ENCODE measurements at places on chromosomes 3 and 15.

DNA sequence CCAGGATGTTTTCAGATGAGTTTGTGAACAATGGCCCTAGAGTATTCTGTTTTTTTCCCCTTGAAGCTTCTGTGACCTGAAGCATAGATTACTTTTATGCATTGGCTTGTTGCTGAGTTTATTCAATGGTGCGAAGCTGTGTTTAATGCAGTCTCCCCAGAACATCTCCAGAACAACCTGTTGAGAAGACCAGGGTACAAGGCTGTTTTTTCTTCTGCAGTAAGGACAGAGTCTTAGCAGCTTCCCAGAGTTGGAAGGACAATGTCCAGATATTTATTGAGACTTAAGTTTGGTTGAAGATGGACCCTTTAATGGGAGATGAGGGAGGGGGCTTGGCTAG, 295.6 kb downstream of the LRTM1 start:
- no peaks in the 10 kb centered on the region for H3K4me1 ChIP-seq
- no peaks in the 10 kb centered on the region for H3K36me3 ChIP-seq
- H3K4me3 ChIP-seq: no peak overlapping the region
- DNase-seq: no peak
- H3K27me3 ChIP-seq: no peaks in the 10 kb centered on the region
- H3K27ac ChIP-seq: no peak overlapping the region

DNA sequence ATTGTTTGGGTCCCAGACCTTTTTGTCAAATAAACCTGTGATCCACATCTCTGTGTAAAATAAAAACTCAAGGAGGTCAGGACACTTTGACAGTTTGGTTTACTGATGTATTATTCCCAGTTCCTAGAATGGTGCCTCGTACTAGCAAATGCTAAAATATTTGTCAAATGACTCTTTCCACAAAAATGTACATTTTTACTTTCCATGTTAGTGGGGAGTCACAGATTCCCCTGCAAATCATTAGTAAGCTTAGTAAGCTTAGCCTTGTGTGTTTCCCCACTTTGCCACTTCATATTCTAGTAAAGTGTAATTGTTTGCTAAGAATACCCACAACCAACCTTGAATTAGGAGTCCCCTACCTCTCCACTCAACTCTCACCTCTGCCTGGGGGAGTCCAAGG, 2.4 kb upstream of the MAGI1 start:
- no peaks in the 10 kb centered on the region for H3K27me3 ChIP-seq
- no peak overlapping the region for H3K27ac ChIP-seq
- peaks cover 8% of the 10 kb centered on the region for H3K4me1 ChIP-seq

DNA sequence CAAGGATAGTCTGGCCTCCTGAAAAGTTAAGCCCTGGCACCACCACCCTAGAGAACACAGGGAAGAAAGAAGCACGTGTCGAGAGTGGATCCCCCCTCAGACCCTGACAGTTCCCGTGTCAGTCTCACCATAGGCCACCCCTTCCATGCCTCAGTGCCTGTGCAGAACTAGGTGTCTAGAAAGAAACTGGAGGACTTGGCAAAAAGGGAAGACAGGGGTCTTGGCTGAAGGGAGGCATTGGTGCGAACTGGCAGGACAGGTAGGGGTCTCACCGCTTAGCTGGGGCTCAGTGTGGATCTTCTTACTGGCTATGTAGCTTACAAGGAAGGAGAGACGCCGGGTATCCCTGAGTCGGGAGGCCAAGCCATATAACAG, 518 bp downstream of the QARS1 start:
- H3K4me1 ChIP-seq: no peaks in the 10 kb centered on the region
- peaks cover 45% of the 10 kb centered on the region for H3K36me3 ChIP-seq
- peak overlapping the region; percentile 37 for H3K27ac ChIP-seq

GRCh38 chr3:194265505-194265892, 85.6 kb downstream of the CPN2 start:
- no peaks in the 10 kb centered on the region for H3K4me1 ChIP-seq
- H3K36me3 ChIP-seq: no peaks in the 10 kb centered on the region
- H3K4me3 ChIP-seq: no peak overlapping the region

- no peak overlapping the region for H3K27ac ChIP-seq
- no peak overlapping the region for H3K4me3 ChIP-seq
These were observed 740.4 kb upstream of the CFAP20DC start for GRCh38 chr3:59790241-59790640.

DNA sequence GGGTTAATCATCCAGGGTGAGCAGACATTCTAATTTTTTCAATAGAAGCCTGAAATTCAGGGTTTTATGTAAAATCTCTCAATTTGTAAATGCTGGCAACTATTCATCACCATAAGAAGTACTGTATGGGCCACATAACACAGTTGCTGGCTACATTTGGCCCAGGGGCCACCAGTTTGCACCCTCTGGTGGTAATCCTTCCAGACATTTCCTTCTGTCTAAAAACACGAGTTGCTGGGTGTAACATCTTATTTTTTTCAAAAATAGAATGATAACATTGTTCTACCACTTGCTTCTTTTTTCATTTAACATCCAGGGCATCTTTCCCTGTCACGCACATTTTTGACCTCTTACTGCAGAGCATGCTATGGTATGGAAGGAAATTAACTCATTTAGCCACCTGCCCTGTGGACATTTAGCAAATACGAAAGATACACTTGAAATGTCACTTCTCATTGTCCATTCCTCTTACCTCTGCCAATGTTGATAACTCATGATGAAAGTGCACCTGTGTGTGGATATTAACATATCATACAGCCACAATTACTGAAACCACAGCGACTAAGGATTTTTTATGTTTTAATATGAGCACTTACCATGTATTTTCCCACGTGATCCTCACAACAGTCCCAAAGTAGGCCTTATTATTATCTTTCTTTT, 117.5 kb upstream of the ARHGEF3 start:
- H3K36me3 ChIP-seq: no peaks in the 10 kb centered on the region
- H3K27me3 ChIP-seq: no peaks in the 10 kb centered on the region
- H3K4me1 ChIP-seq: peaks cover 11% of the 10 kb centered on the region
- no peak for DNase-seq

GRCh38 chr15:95624100-95624499, 706.4 kb upstream of the NR2F2 start:
- no peaks in the 10 kb centered on the region for H3K36me3 ChIP-seq
- H3K27ac ChIP-seq: no peak overlapping the region
- no peaks in the 10 kb centered on the region for H3K4me1 ChIP-seq
- no peaks in the 10 kb centered on the region for H3K27me3 ChIP-seq

DNA sequence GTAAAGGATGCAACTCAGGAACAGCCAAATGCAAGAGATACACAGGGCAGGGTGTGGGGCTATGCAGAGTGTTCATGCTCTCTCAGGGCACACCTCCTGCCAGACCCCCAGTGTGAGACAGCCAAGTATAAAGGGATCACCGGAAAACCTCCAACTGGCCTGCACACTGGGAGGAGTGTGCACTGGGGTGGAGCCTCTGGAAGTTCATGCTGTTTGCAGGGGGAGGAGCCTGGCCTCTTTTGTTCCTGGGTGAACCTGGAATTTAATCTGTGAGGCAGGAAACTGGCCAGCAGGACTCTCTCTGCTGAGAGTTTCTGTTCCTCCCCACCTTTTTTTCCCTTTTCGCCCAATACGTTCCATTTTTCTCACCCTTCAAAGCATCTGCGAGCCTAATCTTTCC, 204.1 kb downstream of the WNT5A start:
- H3K4me1 ChIP-seq: no peaks in the 10 kb centered on the region
- no peaks in the 10 kb centered on the region for H3K27me3 ChIP-seq
- no peaks in the 10 kb centered on the region for H3K36me3 ChIP-seq
- H3K27ac ChIP-seq: no peak overlapping the region

DNA sequence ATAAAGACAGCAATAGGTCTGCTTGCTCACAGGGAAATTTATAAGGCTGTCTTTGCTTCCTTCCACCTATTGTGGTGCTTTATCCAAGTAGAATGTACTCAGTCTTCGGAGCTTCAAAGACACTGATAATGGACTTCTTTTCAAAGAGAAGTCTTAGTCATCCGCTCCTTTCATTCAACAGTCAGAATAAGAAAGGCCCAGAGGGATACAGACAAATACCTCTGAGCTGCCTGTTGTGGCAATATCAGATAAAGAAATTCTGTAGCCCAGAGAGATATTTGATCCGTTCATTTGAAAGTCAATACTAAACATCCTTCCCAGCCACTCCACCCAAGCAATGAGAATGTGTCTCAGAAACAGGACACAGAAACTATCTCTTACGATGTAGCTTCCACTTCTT, 110.0 kb downstream of the FHIT start:
- no peaks in the 10 kb centered on the region for H3K4me1 ChIP-seq
- no peak for DNase-seq
- no peaks in the 10 kb centered on the region for H3K36me3 ChIP-seq
- no peak overlapping the region for H3K4me3 ChIP-seq
- no peak overlapping the region for H3K27ac ChIP-seq
- H3K27me3 ChIP-seq: no peaks in the 10 kb centered on the region

DNA sequence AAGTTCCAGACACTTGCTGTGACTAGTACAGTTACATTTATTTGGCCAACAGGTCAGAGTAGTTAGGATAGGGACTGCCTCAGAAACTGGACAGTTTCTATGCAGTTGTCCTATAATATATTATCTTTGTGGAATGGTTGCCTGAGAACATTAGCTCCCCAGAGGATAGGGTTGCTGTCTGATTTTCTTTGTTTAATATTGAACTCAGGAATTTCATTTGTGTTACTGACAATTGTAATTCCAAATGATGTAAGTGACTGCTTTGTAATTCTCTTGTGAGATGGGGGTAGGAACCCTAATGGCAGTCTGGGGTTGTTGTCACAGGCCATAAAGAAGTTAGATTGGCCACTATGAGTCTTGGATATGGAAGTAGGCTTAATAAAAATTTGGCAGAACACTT, 2.2 kb downstream of the NXPE3 start:
- DNase-seq: no peak
- H3K4me1 ChIP-seq: peaks cover 10% of the 10 kb centered on the region
- no peaks in the 10 kb centered on the region for H3K27me3 ChIP-seq
- no peak overlapping the region for H3K27ac ChIP-seq
- no peak overlapping the region for H3K4me3 ChIP-seq

GRCh38 chr15:88323976-88324740, 67.6 kb upstream of the NTRK3 start:
- no peak for DNase-seq
- H3K27ac ChIP-seq: no peak overlapping the region
- no peak overlapping the region for H3K4me3 ChIP-seq
- H3K4me1 ChIP-seq: no peaks in the 10 kb centered on the region
- peaks cover 19% of the 10 kb centered on the region for H3K27me3 ChIP-seq
- no peaks in the 10 kb centered on the region for H3K36me3 ChIP-seq

DNA sequence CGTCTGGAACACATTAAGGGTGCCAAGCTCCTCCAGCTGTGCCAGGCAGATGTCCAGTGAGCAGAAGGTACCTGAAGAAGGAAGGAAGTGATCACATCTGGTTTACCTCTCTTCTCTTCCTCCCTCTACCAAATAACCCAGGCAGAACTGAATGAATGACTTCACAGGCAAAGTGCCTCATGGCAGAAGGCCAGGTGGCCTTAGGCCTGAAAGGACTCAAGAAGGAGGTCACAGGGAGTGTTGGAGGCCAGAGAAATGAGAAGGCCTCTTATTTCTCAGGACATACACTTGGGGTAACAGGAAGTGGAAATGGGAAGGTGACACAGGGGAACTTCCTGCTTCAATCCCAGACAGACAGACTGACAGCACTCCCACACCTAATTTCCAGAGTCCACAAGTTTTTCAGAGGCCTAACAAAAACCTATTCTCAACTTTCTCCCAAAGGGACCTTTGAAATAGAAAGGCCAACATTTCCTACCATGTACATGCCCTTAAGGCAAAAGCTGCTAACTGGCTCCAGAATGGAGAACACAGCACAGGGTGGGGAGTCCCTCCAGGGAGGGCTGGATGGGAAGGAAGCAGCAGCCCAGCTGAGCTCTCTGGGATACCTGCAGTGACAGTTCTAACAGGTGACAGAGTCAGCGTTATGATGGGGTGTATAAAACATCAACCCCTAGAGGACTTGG, 17.6 kb upstream of the SIN3A start:
- DNase-seq: no peak
- no peak overlapping the region for H3K27ac ChIP-seq
- no peak overlapping the region for H3K4me3 ChIP-seq

GRCh38 chr3:15361494-15362214, 29.3 kb upstream of the SH3BP5 start:
- H3K36me3 ChIP-seq: no peaks in the 10 kb centered on the region
- H3K27me3 ChIP-seq: no peaks in the 10 kb centered on the region
- H3K4me1 ChIP-seq: no peaks in the 10 kb centered on the region
- no peak overlapping the region for H3K4me3 ChIP-seq
- DNase-seq: no peak
- H3K27ac ChIP-seq: no peak overlapping the region

GRCh38 chr3:175146258-175146657, 287.1 kb downstream of the NAALADL2 start:
- no peak for DNase-seq
- H3K27ac ChIP-seq: no peak overlapping the region
- H3K27me3 ChIP-seq: peaks cover 3% of the 10 kb centered on the region
- no peaks in the 10 kb centered on the region for H3K36me3 ChIP-seq
- H3K4me3 ChIP-seq: no peak overlapping the region
- H3K4me1 ChIP-seq: peaks cover 16% of the 10 kb centered on the region

- no peak overlapping the region for H3K4me3 ChIP-seq
- peaks cover 8% of the 10 kb centered on the region for H3K4me1 ChIP-seq
- no peak overlapping the region for H3K27ac ChIP-seq
- H3K36me3 ChIP-seq: no peaks in the 10 kb centered on the region
These were observed 68.0 kb upstream of the ONECUT1 start for GRCh38 chr15:52857937-52858781.

DNA sequence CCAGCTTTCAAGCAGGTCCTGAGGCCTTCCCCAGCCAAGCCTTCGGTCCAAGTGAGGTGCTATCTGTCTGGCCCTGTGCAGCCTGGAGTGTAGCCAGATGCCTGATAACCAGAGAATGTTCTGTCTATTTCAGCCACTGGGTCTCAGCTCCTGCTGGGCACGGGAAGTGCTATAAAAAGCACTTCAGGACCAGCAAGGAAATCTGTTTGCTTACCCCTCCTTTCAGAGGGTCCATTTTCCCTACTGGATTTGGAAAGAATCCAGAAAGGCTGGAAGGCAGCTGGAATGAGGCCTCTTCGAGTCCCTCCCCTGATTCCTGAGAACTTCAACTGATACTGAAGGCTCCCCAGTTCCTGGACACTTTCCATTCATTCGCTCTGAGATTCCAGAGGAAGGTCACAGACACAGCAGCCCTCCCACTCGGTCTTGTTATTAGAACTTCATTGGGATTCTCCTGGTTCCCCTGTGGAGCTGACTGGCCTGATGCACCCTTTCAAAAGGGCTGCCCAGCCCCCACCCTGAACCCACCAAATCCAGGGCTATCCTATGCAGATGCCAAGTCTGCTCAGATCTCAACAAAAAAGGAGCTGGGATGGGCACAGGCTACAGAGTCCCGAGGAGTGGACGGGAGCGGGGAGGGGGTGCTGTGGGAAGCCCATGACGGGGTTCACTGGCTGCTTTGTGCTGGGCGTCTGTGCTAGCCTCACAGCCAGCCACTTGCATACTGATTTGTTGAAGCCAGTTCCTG, 70.4 kb downstream of the UMPS start:
- no peak for DNase-seq
- no peaks in the 10 kb centered on the region for H3K27me3 ChIP-seq
- peaks cover 8% of the 10 kb centered on the region for H3K36me3 ChIP-seq
- H3K4me3 ChIP-seq: no peak overlapping the region
- H3K4me1 ChIP-seq: no peaks in the 10 kb centered on the region

GRCh38 chr3:131699001-131699400, 196.2 kb upstream of the MRPL3 start:
- DNase-seq: no peak
- H3K27ac ChIP-seq: no peak overlapping the region
- no peaks in the 10 kb centered on the region for H3K27me3 ChIP-seq
- H3K4me1 ChIP-seq: no peaks in the 10 kb centered on the region
- no peaks in the 10 kb centered on the region for H3K36me3 ChIP-seq
